ENCODE measurements at places on chromosomes 6 and 20.

GRCh38 chr6:133947302-133947900 is 5.6 kb upstream of the TBPL1 start:
- no peak for DNase-seq

DNA sequence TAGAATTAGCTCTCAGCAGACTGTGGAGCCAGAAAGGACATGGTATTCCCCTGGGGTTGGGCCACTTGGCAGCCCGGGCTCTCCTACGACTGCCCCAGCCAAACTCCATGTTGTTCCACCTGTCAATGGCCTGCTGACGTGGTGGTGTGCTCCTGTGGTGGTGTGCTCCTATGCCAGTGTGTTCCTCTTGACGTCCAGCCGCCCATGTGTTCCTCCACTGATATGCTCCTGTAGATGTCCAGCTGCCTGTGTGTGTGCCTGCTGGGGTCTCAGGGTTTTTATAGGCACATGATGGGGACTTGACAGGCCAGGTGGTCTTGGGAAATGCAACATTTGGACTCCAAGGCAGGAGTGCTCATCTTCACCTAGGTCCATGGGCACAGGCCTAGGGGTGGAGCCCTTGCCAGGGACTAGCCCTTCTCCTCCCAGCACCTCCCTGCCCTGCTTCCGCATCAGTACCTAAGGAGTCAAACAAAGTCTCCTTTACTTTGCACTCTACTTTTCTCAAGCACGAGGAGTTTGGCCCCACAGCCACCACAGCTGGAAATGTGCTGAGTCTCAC is 133.5 kb downstream of the TINAG start:
- DNase-seq = no peak

- DNase-seq = no peak
Observed at GRCh38 chr20:5595744-5596143, 154.5 kb upstream of the SHLD1 start.

GRCh38 chr6:155317186-155317585 is 2.9 kb upstream of the TFB1M start:
- no peak for DNase-seq

GRCh38 chr6:7841781-7842468 is 68.7 kb downstream of the TXNDC5 start:
- DNase-seq = no peak

- no peak for DNase-seq
Observed at GRCh38 chr6:124796464-124796970, 165.7 kb upstream of the RNF217 start.

DNA sequence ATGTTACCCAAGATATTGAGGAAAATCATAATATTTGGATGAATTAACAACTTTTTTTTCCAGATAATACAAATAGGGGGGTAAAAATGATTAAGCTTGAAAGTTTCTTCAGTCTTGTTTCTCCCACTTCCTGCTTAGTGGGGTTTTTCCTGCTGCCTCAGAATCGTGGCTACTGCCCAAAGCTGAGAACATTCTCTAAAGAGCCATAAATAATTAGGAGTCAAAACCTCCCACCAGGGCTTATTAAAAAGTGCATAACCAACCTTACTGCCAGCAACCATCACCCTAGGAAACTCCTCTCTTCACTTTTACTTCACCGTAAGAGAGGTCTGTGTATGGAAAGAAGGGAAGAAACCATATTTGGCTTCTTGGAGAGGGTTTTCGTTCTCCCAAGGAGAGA is 9.0 kb upstream of the LCA5 start:
- DNase-seq = no peak

DNA sequence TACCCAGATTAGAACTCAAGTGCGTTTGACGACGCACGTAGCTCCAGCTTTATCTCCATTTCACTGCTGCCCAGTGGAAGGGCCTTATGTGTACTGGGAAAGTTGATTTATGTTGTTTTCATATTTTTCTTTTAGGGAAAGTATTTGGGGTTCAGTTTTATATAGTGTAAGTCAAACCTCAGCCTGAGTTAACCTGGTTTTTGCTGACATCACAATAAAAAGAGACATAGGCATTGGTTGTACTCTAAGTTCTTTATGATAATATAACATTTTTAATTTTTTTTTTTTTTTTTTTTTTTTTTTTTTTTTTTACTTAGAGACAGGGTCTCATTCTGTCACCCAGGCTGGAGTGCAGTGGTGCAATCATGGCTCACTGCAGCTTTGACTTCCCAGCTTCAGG is 34.1 kb upstream of the PRL start:
- no peak for DNase-seq

DNA sequence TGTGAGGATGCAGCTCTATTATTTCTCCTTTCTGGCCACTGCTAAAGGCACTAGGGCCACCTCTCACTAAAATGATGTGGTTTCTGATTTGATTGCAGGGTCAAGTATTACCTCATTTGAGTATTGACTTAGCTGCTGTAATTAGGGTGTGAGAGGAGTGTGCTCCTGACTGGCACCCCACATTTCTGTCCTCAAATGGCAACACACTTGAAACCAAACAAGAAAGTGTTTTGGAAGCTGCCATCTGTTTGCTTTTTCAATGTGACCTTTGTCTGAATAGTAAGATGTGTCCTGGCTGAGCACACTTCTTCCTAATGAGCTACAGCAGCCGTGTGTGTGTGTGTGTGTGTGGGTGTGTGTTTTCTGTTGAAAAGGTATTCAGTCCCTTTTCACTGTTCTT is 62.8 kb upstream of the SCP2D1 start:
- no peak for DNase-seq

- DNase-seq = no peak
Observed at GRCh38 chr20:59441860-59442810, 141.7 kb downstream of the EDN3 start.

DNA sequence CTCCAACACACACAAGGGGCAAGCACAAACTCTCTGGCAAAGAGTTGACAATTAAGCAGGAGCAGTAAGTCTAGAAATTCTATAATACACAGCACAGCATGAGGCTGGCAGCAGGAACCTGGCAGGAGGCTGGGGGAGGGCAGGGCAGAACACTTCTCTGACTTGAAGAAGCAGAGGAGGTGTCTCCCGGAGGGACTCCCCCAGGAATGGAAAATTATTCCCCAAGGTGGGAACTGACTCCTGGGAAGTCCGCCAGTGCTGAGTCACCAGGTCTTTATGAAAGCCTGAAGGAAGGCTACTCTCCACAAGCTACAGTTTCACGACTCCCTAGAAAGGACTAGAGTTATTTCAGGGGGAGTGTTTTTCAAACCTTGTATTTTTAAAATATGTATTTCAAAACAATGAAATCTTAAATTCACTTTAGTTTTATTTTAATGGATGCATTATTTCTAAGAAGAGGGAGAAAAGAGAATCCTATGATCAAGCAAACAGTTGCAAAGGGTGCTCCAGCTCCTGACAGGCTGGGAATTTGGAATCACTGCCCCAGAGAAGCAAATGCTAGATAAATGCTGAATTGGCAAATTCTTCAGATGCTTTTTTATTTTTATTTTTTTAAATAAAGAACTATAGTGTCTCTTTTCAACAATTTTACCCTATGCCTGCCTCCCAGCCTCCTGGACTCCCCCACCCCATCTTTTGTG is 192.8 kb downstream of the LY86 start:
- no peak for DNase-seq

DNA sequence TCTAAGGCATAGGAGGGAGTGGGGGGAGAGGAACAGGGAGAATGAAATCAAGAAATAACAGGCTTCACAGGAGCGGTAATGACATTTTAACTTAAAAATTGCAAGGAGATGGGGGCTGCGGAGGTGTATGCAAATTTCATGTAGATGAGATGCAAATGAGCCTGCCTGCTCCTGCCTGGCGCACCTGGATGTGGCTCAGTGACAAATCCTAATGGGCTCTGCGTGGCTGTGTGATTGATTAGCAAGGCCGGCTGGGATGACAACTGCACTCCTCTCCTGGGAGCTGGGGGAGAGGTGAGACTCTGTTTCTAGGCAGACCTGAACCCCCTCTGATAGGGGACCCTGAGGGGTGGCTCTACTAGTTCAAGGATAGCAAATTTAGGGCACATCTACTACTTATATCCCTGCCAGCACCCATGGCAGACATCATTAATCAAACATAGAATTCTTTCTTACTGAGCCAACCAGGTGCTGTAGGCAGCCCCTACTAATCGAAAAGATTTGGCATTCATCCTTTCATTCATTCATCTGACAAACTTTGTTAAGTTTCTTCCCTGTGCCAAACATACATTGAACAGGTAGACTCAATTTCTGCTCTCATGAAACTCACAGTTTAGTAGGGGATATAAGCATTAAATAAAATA is 38.4 kb upstream of the TGM2 start:
- DNase-seq = no peak

DNA sequence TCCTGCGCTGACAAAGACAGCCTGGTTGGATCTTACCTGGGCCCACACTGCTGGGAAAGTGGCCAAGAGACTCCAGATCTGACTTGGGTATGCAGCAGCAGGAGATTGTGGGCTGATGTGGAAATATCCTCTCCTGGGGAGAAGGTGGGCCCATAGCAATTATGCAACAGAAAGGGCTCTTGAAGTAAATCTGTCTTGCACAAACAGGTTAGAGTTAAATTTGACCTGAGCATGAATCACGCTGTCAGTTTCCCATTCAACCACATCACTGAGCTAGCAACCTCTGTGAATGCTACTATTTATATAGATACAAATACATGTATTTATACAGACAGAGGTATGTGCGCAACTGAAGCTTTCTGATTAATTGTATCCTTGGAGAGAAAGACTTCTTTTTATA is 28.3 kb upstream of the PDYN start:
- no peak for DNase-seq

GRCh38 chr6:154773610-154774089 is 40.4 kb downstream of the SCAF8 start:
- no peak for DNase-seq

- no peak for DNase-seq
Observed at GRCh38 chr6:168628732-168629245, 187.8 kb downstream of the SMOC2 start.

- DNase-seq = no peak
Observed at GRCh38 chr20:46070215-46070900, 19.4 kb downstream of the NCOA5 start.

GRCh38 chr6:170186941-170187668 is 103.8 kb downstream of the DLL1 start:
- DNase-seq = no peak

GRCh38 chr6:25660512-25660911 is 8.5 kb downstream of the SCGN start:
- DNase-seq = no peak

- DNase-seq = no peak
Observed at GRCh38 chr6:89281779-89282246, 33.3 kb downstream of the GABRR2 start.

DNA sequence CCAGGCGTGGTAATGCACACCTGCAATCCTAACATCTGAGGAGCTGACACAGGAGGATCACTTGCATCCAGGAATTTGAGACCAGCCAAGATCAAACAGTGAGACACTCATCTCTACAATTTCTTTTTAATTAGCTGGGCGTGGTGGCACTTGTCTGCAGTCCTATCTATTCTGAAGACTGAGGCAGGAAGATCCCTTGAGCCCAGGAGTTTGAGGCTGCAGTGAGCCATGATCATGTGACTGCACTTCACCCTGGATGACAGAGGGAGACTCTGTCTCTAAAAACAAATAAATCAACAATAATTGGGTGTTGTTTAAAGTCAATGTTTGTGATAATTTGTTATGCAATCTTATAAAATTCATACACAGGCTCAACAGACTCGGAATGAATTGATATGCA is 18.0 kb upstream of the HLA-A start:
- no peak for DNase-seq

DNA sequence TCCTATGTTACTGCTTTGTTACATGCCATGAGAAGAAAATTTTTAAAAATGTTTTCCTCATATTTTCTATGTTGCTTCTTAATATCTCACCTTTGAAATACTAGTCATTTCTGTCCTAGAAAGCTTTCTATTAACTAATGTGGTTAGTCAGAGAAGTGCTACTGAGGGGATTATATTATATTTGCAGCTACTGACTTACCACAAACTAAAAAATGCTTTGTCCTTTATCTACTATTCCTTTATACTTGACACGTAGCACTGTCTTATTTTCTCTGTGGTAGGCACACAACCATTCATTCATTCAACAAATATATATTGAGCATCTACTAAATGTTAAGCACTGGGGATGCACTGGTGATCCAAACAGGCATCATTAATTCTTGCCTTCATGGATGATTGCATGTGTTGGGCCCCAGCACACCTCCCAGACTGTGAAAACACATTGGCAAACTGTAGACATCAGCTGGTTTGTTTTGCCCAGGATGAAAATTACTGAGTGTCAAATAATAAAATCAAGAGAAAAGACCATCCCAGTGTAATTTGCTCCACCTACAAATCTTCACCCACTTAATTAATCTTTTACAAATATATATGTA is 10.7 kb upstream of the MLIP start:
- no peak for DNase-seq

DNA sequence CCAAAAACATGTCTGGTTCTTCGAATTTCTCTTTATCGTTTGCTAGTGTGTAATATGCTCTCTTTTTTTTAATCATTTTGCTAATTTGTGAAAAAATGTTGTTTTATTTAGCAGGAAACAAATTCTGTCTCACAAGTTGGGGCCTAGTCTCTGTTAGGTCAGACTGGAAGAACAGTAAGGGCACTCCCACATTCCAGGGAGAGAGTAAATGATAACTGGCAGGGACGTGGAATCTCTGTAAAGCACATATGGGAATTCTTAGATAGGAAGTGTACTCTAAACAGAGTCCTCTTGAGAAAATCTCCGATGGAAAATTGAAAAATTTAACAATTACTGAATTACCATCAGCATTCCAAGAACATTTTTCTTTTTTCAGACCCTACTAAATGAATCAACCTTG is 16.4 kb upstream of the CCDC28A start:
- no peak for DNase-seq

DNA sequence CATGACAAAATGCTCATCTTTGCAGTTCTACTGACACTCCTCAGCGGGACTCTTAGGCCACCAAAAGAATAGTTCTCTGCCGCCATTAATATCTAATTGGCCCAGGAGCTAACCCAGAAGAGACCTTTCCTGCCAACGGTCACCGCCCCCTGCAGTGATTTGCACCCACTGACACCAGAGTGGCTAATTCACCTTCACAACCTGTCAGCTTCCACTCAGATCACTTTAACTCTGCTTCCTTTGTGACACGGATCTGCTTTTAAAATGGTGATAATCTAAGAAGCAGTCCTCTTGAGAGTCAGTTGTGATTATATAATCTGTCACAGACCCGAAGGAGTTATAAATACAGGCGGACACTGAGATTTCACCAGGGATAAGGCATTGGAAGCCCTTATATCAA is 172.8 kb downstream of the FRK start:
- no peak for DNase-seq

DNA sequence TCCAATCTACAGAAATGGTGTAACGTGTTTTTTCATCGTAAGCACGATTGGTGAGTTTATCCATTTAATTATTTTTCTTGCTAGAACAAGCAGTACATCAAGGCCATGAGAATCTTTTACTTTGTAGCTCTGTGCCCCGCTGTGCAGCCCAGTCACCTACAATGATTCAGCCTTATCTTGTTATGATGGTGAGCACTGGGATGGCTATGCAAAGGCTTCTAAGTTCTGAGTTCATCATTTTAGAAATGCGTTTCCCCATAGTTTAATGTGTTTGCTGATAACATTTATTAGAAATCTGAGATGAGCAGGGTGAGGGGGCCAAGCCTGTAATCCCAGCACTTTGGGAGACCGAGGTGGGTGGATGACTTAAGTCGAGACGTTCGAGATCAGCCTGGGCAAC is 111.8 kb upstream of the QKI start:
- no peak for DNase-seq

Measured in effector memory CD8-positive, alpha-beta T cell (primary cell).